ENCODE measurements at places on chromosomes 16 and 17.
A peak's percentile ranks its signal among the peaks of the same experiment; 100 is the strongest.

DNA sequence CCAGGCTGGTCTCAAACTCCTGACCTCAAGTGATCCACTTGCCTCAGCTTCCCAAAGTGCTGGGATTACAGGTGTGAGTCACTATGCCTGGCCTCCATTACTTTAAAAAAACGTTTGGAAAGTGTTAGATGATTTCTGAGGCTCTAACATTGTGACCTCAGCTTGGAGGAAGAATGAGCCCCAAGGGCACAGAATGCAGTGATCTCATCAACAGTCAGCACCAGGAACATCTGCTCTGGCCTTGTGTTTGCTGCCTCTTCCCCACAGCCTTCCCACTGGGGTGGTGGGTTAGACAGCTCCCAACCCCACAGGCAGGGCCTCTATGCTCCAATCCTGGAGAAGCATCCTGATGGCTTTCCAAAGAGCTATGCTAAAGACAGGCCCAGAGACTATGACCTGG lies 37.7 kb upstream of the SREBF1 start:
- DNase-seq, result no peak

DNA sequence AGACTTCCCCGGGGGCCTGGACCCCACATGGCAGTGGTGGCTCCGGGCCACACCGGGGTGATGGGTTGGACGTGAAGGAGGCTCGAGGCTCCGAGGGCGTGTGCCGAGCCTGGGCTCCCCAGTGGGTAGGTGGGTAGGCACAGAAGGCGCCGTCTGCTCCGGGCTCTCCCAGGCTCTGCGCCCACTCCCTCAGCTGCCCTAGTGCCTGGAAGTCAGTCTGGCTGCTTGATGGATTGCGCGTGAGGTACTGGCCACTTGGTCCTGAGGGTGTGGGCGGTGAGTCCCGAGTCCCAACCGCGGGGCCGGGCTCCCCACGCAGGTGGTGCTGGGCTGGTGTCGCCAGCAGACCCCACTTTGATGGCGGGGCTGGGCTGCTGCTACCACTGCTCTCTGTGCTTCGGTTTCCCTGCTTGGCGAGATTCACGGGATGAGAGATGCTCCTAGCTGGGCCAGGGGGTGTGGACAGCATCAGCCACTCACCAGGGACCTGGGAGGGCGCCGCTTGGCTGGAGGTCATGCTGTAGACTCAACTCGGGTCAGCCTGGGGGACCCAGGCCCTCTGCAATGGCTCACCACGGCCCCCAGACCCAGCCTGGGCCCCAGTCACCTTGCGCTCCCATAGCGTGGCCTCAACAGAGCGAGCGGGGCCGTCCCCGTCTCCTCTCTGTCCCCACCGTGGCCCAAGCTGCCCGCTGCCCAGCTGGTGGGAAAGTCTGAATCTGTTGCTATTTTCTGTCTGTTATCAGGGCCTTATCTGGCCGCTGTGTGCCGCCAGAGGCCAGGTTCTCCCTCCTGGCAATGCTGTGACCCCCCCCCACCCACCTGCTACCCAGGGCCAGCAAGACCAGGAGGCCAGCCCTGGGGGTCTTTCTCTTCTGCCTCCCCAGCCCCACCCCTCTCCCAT lies 26.1 kb downstream of the ZFPM1 start:
- no peak for DNase-seq

GRCh38 chr17:55086635-55087058 lies 118.1 kb downstream of the STXBP4 start:
- DNase-seq, result no peak

DNA sequence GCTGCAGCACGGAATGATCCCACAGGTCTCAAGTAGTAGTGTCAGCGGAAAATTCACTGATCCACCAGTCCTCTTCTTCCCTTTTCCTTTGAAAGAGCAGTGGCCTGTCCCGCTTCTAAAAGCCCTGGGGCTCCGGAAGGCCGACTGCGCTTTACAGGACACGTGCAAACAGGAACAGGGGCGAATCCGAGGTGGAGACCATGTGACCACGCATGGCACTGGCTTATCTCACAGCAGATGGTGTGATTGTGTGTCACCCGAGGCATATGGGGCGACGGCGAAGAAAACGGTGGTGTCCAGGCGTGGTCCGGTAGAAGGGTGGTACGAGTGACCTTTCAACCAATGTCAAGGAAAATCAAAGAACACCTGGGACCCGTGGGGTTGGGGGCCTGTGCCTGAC lies 12.0 kb upstream of the KCNJ18 start:
- no peak for DNase-seq

GRCh38 chr16:54521327-54521726 lies 234.7 kb upstream of the IRX3 start:
- no peak for DNase-seq

DNA sequence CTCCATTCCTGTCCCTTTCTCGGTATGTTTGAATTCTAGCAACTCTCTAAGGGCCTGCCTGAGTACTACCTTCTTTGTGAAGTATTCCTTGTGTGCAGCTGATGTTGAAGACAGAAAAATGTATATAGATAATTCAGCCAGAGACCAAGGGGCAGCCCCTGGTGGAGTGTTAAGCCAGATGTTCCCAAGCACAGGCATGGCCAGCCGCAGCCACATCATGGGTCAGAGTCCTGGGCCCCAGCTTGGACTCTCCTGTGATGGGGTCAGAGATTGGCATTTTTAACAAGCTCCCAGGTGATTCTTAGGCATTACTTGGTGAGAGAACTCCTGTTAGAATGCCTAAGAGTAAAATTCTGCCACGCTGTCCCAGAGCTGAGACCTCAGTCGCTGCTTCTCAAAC lies 100.8 kb downstream of the IRF8 start:
- DNase-seq, result no peak

DNA sequence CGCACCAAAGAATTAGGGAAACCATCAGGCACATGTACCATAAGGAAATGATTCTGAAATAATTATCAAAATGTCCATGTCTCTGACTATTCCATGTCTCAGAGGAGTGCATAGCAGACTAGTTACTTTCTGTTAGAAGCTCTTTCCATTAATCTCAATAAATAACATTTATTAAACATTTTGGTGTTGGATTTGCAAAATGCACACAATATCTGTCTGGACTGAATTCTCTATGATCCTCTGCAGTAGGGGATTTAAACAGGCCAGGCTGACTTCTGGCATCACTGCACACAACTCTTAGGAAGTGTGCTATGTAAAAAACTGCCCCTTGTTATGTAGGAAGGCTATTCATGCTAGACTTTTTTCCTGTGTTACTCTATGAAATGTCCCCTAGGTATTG lies 283.3 kb upstream of the CDH5 start:
- DNase-seq, result no peak

DNA sequence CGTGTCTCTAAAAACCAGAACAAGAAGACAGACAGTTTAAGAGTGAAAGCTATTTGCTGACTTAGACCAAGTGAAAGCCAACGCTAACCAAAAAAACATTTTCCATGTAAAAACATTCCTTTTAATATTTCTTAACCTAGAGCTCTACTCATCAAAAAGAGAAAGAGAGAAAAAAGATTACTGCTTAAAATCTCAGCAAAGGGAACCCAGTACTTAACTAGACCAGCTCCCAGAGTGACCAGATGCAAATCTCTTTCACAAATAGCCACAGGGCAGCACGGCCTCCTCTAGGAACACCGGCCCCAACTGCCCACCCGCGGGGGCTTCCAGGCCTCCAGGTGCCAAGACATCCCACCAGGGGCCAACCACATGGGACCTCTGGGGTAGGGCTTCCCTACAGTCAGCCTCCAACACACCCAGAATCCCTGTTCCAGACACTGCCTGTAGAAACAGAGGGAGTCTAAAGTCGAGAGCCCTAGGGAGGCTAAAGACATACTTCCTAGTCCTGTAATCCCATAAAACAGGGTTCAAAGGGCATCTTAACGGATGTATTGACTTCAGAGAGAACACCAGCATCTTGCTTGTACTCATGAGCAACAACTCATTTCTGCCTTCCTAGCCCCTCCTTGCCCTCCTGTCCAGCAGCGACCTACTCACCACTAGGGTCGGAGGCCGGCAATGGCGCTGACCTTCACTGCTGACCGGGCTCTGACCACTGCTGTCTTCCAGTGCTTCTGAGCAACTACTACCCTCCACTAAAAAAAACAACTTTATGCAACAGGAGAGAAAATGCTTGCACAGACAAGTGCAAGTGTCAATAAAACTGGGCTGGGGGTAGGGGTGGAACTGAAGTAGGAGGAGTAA lies 21.3 kb downstream of the ZCCHC14 start:
- DNase-seq, result no peak

DNA sequence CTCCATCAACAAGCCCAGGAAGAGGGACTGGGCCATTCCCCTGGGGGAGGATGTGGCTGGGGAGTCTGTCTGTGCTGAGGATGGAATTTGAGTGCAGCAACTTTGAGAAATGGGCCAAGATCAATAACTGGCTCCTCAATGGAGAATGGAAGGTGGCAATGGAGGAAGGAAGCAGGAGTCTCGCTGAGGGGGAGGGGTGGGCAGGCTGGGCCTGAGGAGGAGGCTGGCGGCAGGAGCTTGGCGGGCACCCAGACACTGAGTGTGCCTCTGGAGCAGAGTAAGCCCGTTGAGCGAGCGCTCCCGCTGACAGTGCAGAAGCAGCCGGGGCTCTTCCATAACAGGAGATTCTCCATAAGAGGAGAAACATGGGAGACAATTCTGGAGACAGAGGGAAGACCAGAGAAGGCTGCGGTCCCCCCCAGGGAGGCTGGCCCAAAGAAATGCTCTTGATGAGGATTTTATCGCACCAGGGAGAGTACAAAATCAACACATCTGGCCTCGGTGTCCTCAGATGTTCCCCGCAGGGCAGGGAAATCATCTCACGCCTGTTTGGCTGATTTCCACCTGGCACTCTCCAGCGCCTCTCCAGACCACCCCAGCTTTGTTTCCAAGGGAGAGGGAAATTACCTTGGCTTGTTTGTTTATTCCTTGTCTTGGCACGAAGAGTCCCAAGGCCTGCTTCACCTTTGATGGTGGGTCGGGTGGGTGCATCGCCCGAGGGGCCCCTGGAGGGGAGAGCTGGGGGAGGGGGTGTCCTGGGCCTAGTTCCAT lies 2.8 kb upstream of the MMP15 start:
- peak; percentile 76 for DNase-seq
